ENCODE measurements at places on chromosomes 5 and 9. TPM values are rescaled to one million over a fixed set of nuclear protein-coding genes. Genes with fewer than 3 reads are reported as not detected.

DNA sequence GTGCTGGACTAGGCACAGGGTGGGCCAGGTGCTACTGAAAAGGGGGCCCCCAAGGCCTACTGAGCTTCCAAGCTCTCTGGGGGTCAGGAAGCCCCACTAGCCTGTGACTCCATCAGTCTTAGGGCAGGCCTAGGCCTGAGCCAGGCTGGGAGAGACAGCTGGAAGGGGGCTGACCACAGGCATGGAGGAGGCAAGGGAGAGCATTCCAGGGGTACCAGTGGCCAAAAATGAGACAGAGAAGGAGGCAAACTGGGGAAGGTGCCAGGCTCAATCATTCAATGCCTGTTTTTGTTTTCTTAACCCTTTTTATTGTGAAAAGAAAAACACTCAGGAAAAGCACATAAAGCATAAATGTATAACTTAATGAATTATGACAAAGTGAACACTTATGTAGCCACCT lies 26.2 kb upstream of the TCF7 start:
- peaks cover 13% of the 10 kb centered on the region for H3K4me1 ChIP-seq
- H3K4me3 ChIP-seq, result no peak overlapping the region
- H3K36me3 ChIP-seq, result no peaks in the 10 kb centered on the region
- H3K27ac ChIP-seq, result no peak overlapping the region

- no peaks in the 10 kb centered on the region for H3K27me3 ChIP-seq
- no peak for DNase-seq
- no peaks in the 10 kb centered on the region for H3K36me3 ChIP-seq
- H3K27ac ChIP-seq, result no peak overlapping the region
Measured at GRCh38 chr9:3947588-3947845, 352.4 kb downstream of the GLIS3 start.

DNA sequence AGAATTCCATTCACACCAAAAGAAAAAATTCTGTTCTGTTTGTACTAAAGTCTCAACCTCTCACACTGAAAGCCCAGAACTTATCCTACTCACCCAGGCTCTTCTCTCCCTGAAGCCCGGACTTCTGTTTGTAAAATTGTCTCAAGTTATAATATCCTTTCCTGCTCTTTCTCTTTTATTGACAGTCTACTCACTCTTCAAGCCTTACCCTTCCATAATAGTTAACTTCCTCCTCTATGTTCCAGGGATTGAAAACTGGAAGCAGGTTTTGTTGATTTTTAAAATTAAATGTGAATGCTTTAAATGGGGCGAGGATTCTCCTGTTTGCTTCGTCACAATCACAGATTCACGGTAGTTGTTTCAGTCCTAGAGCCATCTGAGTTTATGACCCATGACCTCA lies 51.7 kb upstream of the CCDC112 start:
- H3K36me3 ChIP-seq, result no peaks in the 10 kb centered on the region
- no peak overlapping the region for H3K27ac ChIP-seq
- H3K4me3 ChIP-seq, result no peak overlapping the region
- no peak for DNase-seq
- H3K27me3 ChIP-seq, result no peaks in the 10 kb centered on the region

DNA sequence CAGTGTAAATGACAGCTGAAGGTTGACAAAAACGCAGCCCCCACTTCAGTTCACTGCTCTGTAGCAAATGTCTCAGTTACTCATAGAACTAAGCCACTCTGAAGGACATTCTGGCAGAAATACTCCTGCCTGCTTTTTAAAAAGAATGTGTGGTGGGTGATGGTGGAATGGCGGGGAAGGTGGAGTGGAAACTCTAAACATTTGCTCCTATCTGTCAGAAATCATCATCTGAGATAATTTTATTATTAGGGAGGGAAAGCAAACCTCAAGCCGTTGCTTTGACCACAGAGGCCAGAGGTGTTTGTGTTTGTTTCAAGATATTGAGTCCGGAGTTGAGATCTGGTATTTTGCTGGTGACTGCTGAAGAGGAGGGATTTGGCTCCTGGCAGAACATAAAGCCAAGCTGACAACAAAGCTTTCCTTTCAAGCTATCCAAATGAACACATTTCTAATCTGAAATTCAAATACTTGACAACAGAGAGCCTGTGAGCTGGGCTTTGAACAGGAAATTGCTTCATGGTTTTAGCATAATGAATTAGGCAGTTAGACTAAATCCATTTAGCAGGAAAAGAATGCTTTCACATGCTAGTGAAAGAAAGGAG lies 362.7 kb downstream of the CSNK1G3 start:
- peak overlapping the region; percentile 38 for H3K4me3 ChIP-seq
- H3K4me1 ChIP-seq, result peaks cover 60% of the 10 kb centered on the region
- H3K27ac ChIP-seq, result peak overlapping the region; percentile 94
- DNase-seq, result peak; percentile 86
- H3K36me3 ChIP-seq, result no peaks in the 10 kb centered on the region

- H3K27me3 ChIP-seq, result no peaks in the 10 kb centered on the region
- no peak overlapping the region for H3K27ac ChIP-seq
- DNase-seq, result no peak
Measured at GRCh38 chr5:112940670-112941069, 18.6 kb upstream of the REEP5 start.

DNA sequence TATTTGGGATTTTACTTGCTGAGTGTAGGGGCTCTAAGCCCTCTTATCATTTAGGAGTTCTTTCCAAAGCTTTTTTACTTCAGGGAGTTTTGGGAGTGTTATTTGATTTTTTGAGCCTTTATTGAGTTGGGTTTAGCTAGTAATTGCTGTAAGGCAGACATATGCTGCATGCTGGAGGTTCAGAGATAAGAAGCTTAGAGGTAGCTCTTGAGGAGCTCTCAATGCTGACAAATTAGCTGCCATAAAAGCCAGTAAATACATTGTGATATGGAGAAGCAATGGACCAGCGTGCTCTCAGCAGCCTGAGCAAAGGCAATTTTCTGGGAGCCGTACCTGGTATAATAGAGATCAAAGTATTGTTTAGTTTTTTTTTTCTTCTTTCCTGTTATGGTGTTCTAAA lies 11.6 kb downstream of the ARHGEF28 start:
- no peaks in the 10 kb centered on the region for H3K27me3 ChIP-seq
- DNase-seq, result no peak
- no peak overlapping the region for H3K27ac ChIP-seq

DNA sequence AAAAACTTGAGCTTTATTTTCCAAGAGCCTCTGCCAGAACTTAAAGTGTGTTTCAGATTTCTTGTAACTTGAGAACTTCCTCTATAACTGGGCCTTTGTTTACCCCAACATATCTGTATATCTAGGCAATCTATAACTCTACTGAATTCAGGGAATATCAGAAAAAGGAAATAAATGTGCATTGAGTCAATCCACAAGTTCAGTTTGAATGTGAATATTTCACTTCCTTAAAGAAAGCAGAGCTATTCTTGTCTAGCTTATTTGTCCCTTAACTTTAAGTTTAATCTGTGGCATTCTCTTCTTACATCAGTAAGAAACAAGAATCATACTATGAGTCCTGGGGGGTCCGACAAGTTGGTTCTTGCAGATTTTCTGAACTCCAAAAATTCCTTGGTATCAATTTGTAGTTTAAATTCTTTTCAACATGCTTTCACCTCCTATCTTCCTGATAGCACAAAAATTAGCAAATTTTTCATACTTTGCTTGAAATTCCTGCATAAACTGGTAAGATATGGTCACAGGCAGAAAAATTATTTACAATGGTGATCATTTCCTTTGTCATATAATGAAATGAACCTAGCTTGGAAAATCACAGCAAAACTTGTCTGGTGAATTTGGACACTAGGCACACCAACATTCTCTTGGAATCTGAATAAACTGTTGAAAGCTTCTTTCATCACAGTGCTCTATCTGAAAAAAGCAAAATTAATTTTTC lies 19.8 kb upstream of the ITGA1 start:
- H3K36me3 ChIP-seq, result no peaks in the 10 kb centered on the region
- no peaks in the 10 kb centered on the region for H3K27me3 ChIP-seq
- H3K4me1 ChIP-seq, result no peaks in the 10 kb centered on the region
- no peak for DNase-seq

DNA sequence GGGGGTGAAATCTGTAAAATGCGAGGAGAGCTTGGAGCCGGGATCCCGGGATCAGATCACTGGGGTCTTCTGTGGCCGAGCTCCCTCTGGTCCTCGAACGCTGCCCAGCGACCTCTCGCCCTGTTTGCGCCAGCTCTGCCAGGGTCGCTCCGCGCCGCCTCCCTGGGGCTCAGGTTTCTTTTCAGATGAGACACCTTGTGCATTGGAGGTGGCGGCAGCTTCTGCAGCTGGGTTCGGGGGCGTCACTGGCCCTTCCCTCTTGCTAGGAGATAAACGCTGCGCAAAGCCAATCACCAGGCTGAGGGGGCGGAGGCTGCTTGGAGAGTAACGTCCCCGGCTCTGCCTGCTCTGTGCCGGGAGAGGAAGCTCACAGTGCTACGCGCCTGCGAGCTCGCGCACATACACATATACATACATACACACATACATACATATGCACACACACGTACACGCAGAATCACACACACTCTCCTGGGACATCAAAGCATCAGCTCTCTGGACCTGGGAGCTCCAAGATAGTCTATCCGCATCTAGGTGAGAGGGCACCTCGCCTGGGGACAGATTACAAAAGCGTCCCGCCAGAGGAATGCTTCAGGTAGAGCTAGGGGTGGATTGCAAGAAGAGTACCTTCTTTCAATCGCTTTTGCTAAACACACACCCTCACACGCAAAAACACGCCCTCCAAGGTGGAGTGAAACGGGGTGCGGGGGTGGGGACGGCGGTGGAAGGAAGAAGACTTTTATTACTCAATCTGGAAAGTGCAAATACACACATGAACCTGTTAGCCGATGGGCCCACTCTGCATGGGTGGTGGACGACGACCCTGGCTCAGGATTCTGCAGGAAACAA lies at the start of gene ST8SIA4:
ST8SIA4 (minus strand) TSS at position 244 of the 849 bp plus-strand sequence. CDS start 327 bp downstream, outside the sequence.
- H3K4me3 ChIP-seq, result peak within 1 kb of the TSS; percentile 63
- no peak within 1 kb of the TSS for H3K27ac ChIP-seq
- no peaks in the 10 kb centered on the region for H3K36me3 ChIP-seq
- H3K4me1 ChIP-seq, result peaks cover 7% of the 10 kb centered on the region
- peak; percentile 91 for DNase-seq

- H3K4me1 ChIP-seq, result peaks cover 30% of the 10 kb centered on the region
- no peaks in the 10 kb centered on the region for H3K27me3 ChIP-seq
- H3K36me3 ChIP-seq, result no peaks in the 10 kb centered on the region
- DNase-seq, result no peak
Measured at GRCh38 chr5:116922532-116922931, 347.9 kb upstream of the SEMA6A start.

- no peak for DNase-seq
- no peaks in the 10 kb centered on the region for H3K27me3 ChIP-seq
- no peaks in the 10 kb centered on the region for H3K36me3 ChIP-seq
- no peak overlapping the region for H3K4me3 ChIP-seq
- H3K27ac ChIP-seq, result no peak overlapping the region
Measured at GRCh38 chr9:13372510-13372909, 93.0 kb upstream of the MPDZ start.

Gene GRIA1
- total RNA-seq, result 3.3 TPM

Gene SLC6A18
- not detected for total RNA-seq

Gene CNTFR
- 37.2 TPM for total RNA-seq
